CD14-positive monocyte (primary cell): ENCODE measurements at places on chromosomes 13 and 19. TPM values are rescaled to one million over a fixed set of nuclear protein-coding genes. Genes with fewer than 3 reads are reported as not detected.

The SBK3 gene
- not detected for polyA plus RNA-seq

The FOSB gene
- 28.2 TPM for polyA plus RNA-seq

The UNC13A gene
- 0.01 TPM in 1 of 2 replicates, not detected in the other for polyA plus RNA-seq

DNA sequence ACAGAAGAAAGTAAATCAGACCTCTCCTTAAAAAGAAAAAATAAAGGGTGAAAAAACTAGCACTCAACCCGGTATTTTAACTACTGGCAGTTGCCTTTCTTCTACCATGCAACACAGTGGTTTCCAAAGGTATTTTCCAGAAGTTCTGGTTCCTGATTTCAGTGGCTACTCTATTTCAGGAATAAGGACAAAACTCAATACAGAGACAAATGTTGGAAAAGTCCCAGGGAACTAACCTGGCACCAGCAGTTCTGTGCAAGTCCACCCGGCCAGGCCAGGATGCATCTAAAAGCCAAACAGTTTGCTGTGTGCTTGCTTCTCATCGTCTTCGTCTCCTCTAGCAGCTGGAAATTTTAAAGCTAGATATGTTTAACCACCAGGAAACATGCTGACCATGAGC is 52.5 kb downstream of the FOXO1 start:
- no peaks in the 10 kb centered on the region for H3K36me3 ChIP-seq
- no peak overlapping the region for H3K4me3 ChIP-seq
- H3K27ac ChIP-seq, result no peak overlapping the region
- no peaks in the 10 kb centered on the region for H3K27me3 ChIP-seq
- peaks cover 15% of the 10 kb centered on the region for H3K4me1 ChIP-seq
- DNase-seq, result no peak

The TEKTIP1 gene
- not detected for polyA plus RNA-seq

GRCh38 chr13:44801990-44802389 is 187.3 kb downstream of the NUFIP1 start:
- peak; percentile 8 for DNase-seq
- no peak overlapping the region for H3K27ac ChIP-seq
- no peaks in the 10 kb centered on the region for H3K36me3 ChIP-seq
- peaks cover 12% of the 10 kb centered on the region for H3K4me1 ChIP-seq
- H3K4me3 ChIP-seq, result no peak overlapping the region
- no peaks in the 10 kb centered on the region for H3K27me3 ChIP-seq

GRCh38 chr19:5926641-5927440 is 12.8 kb downstream of the CAPS start:
- no peak for DNase-seq
- H3K4me1 ChIP-seq, result no peaks in the 10 kb centered on the region
- H3K36me3 ChIP-seq, result peaks cover 95% of the 10 kb centered on the region
- no peak overlapping the region for H3K27ac ChIP-seq
- no peak overlapping the region for H3K4me3 ChIP-seq

DNA sequence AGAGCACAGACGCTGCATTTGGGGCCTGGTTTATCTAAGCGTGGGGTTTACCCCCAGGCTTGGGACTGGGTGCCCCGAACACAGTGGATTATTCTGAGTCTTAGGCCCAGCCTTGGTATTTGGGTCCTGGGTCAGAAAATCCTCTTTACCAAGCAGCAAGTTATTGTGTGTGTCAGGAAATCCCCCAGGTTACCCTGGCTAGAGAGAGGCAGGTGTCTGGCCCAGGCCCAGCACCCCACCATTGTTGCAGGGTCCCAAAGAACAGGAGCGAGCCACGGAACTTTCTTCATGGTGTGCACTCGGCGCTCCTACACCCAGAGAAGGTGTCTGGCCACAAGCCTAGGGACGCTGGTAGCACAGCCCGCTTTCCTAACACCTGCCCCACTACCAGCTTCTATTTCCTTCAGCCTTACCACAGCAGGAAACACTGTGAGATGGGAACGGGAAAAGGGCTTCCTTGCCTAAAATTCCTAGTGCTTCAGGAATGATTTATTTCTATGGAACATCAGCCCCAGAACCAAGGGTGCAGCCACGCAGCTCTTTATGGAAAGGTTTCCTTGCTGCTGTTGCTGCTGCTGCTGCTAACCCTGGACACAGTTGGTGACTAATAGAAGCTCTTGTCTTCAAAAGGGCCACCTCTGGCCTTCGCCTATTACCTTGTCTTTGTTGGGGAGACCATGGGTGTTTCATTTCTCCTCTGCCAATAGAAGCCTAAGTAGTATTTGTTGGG is 7.4 kb upstream of the CDX2 start:
- no peak overlapping the region for H3K27ac ChIP-seq
- no peak for DNase-seq
- peaks cover 95% of the 10 kb centered on the region for H3K27me3 ChIP-seq
- peaks cover 12% of the 10 kb centered on the region for H3K4me1 ChIP-seq

The KIR2DL4 gene
- 0.12 TPM for polyA plus RNA-seq

The DLL3 gene
- not detected for polyA plus RNA-seq

DNA sequence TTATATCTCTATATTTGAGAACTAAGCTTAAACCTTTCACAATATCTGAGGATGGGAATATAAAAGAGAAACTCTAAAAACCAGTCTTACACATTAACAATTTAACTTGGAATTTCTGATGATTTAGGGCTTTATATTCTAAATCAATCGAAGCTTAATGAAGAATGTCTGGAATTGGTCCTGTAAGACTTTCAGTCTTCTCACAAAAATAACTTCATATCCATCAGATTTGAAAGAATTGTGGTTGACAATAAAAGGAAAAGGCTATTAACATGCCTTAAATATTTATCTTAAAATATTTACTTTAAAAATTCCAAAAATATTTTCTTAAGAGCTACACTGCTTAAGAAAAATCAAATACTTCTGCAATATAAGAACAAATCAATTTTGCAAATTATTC is 27.3 kb downstream of the MYCBP2 start:
- no peak overlapping the region for H3K4me3 ChIP-seq
- peak overlapping the region; percentile 81 for H3K27ac ChIP-seq

The NOTCH3 gene
- polyA plus RNA-seq, result not detected

DNA sequence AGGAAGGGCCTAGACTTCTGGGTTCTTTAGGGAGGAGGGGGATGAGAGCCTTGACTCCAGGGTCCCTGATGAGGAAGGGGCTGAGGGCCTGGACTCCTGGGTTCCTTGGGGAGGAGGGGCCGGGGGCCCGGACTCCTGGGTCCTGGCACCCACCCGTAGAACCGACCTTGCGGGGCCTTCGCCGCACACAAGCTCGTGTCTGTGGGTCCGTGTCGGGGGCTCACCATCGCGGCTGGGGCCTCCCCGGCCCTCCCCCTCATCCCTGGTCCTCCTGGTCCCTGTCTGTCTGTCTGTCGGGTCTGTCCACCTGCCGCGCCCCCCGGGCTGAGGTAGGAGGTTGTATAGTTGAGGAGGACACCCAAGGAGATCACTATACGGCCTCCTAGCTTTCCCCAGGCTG is 662 bp upstream of the SPACA6 start:
- H3K4me3 ChIP-seq, result no peak overlapping the region
- H3K4me1 ChIP-seq, result peaks cover 23% of the 10 kb centered on the region
- peaks cover 20% of the 10 kb centered on the region for H3K27me3 ChIP-seq

- no peaks in the 10 kb centered on the region for H3K27me3 ChIP-seq
- H3K27ac ChIP-seq, result no peak overlapping the region
- H3K36me3 ChIP-seq, result no peaks in the 10 kb centered on the region
- peaks cover 18% of the 10 kb centered on the region for H3K4me1 ChIP-seq
Observed at GRCh38 chr13:43362556-43362955, 339.2 kb downstream of the DNAJC15 start.

The TMEM272 gene
- 0.01 and 0.07 TPM in 2 replicates for polyA plus RNA-seq

DNA sequence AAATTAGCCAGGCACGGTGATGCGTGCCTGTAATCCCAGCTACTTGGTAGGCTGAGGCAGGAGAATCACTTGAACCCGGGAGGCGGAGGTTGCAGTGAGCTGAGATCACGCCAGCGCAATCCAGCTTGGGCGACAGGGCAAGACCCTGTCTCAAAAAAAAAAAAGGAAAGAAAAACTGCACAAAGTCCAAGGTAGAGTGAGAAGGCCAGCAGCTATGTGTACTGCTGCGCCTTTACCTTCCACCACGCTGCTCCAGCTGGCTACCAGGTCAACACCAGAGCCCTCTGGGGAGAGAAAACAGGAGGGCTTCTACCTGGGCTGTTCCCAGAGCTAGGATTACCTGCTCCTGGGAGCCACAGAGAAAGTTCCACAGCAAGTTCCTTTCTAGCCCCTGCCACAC is 3.2 kb downstream of the ELL start:
- no peaks in the 10 kb centered on the region for H3K36me3 ChIP-seq
- H3K4me1 ChIP-seq, result peaks cover 68% of the 10 kb centered on the region
- H3K27ac ChIP-seq, result peak overlapping the region; percentile 87
- no peaks in the 10 kb centered on the region for H3K27me3 ChIP-seq
- DNase-seq, result no peak
